ENCODE measurements at places on chromosomes 16 and 17. TPM values are rescaled to one million over a fixed set of nuclear protein-coding genes. Genes with fewer than 3 reads are reported as not detected.

- ATAC-seq: no peak
Measured at GRCh38 chr16:25614716-25615265, 77.0 kb upstream of the HS3ST4 start.

DNA sequence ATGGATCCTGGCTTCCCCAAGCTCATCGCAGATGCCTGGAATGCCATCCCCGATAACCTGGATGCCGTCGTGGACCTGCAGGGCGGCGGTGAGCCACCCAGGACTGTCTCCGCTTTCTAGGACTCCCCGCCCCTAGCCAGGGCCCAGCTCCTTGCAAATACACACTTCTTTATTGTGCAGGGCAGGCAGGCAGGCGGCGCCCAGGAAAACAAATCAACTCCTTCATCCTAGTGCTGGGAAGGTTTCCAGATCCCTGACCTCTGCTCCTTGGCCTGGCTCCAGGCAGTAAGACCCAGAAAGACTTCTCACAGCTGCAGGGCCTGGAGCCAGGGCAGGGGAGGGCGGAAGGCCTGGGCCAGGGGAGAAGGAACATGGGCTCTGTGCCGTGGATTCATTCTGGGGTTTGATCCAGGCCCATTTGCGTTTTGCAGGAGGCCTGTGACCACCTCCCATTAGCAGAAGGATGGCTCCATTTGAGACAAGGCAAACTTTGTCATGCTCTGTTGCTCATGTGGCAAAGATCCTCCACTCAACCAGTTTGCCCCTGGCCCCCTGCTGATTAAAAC lies 6.0 kb upstream of the LPCAT2 start:
- no peak for ATAC-seq

DNA sequence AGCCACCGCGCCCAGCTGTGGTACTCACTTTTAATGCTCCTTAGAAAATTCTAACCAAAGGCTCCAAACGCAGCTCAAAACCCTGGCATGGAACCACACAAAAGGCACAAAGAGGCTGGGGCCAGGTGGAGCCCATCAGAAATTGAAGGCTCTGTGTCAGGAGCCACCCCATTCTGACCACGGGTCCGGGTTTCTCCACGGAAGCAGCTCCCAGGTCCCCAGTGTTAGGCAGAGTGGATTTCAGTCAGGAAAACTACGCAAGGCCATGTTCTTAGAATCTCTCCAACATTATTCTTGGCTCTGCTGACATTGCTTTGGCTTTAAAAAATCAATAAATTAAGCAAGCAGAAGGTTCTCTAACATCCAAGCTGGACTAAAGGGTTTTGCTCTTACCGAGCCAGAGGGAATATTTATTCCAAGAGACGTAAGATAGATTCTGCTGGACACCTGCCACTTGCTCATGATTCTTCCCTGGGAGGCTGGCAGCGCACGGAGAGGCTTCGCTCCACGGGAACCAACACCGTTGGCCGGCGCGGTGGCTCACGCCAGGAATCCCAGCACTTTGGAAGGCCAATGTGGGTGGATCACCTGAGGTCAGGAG lies 93.5 kb downstream of the NXN start:
- no peak for ATAC-seq

- no peak for ATAC-seq
Measured at GRCh38 chr17:5788266-5788900, 204.1 kb upstream of the NLRP1 start.

- no peak for ATAC-seq
Measured at GRCh38 chr16:84883301-84883700, 63.5 kb downstream of the CRISPLD2 start.

DNA sequence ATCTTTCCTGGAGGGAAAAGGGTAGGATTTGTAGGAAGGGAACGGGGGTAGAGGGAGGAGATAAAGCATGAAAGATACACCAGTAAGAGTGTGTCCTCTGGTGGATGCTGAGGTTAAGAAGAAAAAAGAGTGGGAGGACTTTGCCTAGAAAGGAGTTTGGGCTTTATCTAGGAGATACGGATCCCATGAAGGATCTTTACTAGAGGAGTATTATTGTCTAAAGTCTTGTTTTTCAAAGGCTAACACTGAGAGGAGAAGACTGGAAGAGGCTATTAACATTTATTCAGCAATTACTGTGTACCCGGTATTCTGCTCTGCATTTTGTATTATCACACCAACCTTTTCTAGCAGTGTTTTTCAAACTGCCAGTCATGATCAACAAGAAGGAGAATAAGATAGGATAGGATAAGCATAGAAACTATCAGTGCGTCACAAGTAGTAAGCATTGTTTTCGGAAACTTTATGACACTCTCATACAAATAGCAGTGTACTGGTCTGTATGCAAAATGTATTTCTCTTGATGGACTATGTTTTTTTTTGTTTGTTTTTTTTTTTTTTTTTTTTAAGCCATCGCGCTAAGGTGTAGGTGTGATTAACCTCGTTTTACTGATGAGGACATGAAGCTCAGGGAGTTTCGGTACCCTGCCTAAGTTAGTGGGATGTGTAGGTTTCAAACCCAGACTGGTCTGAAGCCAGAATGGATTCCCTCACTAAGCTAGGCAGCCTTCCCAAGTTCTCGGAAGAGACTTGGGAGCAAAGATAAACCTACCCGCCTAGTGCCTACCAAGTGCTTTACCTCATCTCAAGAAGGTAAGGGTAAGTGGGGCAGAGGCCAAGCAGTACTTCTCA lies 1.3 kb upstream of the SP2 start:
- no peak for ATAC-seq

DNA sequence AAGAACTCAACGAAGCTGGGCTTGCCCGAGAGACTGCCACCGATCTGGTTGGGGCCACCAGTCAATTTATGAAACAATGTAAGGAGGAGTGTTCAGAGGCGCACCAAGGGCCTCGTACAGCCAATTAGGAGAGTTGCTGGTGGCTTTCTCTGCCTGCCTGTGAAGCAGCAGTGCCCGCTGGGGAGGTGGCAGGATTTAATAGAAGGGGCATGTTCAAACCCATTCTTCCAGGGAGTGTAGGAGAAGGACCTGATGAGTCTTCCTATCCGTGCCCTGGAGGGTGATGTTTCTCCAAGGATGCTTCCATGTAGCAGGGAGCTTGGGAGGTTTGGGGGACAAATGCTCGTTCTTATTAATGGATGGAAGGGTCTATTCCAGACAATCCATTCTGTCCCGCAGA lies 178.4 kb downstream of the CCDC182 start:
- ATAC-seq: no peak

DNA sequence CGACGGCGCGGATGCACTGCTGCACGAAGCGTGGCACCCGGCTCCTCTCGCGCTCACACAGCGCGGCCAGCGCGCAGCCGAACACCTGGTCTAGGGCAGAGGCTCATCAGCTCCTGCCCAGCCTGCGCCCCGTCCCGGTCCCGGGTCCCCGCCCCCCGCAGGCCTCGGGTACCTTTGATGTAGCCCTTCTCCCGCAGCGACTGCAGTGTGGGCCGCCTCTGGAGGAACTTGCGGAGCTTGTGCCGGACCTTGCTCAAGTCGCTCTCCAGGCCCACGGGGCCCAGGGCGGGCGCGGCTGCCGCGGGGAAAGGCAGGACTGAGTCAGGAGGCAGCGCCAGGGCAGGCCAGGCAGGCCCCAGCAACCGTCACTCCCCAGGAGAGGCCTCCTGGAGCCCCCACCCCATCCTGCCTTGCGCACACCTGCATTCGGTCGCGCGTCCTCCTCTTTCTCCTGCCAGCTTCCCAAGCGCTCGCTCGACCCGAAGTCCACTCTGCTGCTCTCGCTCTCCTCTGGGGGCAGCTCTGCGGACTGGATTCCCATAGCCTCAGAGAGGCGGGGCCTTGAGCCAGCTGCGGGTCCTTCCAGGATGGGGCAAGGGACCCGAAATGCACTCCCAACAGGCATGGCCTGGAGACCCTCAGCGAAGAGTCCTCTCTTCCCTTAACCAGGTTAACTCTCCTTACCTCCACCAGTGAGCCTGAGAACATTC lies 36.0 kb downstream of the ARHGAP27 start:
- no peak for ATAC-seq

DNA sequence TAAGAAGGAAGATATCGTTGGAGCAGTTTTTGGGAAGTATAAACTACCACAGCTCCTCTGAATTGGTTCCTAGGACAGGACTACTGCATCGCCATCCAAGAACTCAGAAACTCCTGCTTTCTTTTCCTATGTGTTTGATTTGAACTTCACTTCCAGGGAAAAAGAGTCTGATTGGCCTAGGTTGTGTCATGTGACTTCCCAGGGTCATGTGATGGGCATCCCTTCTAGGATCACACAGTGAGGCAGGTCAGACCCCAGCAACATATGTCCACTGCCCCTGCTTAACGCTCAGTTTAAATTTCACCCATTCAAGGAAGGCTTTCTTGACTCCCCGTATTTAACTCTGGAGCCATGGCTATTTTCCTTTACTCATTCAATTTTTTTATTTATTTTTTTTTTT lies 445.2 kb upstream of the SALL1 start:
- no peak for ATAC-seq

DNA sequence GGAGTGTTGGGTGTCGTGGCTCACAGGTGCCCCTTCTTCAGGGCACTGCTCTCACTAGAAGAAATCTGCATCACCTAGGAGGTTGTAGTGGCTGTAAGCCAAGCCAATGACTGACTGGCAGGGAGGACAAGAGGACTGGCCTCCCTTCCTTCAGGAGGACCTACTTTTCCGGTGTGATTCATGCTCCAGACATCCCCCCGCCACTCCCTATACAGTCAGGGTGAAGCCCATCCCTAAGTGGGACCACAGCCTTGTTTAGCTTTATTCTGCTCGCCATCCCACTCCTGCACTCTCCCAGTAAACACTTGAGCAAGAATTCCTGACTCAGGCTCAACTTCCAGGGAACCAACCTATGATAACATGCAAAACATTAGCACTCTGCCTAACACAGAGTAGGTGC lies 67.0 kb downstream of the PLCG2 start:
- no peak for ATAC-seq

SLC13A2 gene
- not detected for total RNA-seq

PDILT gene
- total RNA-seq: not detected

All from activated T-helper 17 cell treated with anti-CD3 and anti-CD28 coated beads, Interleukin-2, amount 50 U/mL, for 72 hours (primary cell).